ENCODE measurements at places on chromosomes 7 and 10.
A peak's percentile ranks its signal among the peaks of the same experiment; 100 is the strongest.

DNA sequence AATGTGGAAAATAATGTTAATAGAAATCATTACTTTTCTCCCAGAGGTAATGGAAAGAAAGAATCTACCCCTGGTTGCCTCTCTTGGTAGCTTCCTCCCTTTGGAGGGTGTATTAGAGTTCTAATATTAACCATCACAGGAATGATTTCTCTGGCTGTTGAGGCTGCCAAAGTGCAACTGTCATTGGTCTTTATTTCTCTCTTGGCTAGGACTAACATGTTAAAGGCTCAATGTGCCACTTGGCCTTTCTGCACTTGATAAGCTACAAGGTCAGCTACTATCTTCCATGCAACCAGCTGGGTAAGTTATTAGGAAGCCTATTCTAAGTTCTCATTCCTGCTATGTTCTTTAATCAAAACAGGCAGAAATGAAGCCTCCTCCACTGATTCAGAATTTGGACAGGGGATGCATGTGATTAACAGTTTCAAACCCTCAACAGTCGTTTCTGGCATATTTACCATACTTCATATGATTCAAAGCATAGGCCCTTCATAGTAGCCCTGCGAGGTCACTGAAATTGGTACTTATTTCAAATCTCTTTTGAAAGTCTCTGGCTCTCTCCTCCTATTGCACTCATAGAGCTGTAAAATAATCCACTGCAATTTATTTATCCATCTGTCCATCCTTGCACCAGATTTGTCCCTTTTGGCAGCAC, 645.0 kb downstream of the SORCS1 start:
- no peak for DNase-seq

DNA sequence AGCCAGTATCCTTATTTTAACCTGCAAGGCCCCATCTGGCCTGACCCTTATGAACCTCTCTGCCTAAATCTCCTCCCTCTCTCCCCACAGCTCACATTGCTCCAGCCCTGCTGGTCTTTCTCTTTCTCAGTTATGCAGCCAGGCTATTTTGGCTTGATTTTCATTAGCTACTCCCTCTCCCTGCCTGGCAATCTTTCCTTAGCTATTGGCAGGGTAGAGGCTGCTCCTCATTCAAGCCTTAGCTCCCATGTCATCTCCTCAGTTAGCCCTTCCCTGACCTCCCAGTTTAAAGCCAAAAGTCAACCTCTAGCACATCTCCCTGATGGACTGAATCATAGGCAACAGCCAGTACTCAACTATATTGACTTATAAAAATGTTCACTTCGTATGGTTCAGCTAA, 214.4 kb upstream of the CELF2 start:
- no peak for DNase-seq

DNA sequence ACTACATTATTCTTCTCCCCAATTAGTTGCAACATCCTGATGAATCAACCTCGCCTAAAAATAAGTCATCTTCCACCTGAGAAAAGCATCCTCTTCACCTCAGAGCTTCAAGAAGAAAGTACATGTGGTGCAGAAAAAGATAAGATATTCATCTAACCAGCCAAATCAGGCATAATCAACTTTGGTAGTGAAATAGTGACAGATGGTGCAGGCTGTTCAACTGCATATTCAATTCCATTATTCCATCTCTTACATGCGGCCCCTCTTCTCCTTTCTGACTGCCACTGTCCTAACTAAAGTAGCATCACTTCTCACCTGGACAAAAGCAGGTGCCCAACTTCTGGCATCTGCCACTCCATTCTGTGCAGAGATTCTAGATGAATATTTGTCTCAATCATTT, 148.4 kb upstream of the STEAP1 start:
- no peak for DNase-seq

DNA sequence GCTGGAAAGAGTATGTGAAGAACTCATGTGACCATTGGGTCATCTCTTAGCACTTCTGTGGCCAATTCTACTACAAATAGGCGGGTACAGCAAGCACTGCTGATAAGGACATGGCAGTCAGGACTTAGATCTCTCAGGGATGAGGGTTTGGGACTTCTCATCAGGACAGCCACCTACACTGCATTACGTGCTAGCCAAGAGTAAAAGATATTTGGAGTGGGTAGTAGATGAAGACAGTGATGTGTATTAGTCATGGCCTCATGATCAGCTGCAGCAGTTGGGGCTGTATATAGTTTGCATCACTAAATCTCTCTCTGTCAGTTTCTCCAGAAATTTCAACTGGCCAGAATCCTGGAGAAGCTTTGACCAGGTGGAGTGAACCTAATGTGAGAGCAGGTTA, 9.2 kb downstream of the TAS2R60 start:
- no peak for DNase-seq

DNA sequence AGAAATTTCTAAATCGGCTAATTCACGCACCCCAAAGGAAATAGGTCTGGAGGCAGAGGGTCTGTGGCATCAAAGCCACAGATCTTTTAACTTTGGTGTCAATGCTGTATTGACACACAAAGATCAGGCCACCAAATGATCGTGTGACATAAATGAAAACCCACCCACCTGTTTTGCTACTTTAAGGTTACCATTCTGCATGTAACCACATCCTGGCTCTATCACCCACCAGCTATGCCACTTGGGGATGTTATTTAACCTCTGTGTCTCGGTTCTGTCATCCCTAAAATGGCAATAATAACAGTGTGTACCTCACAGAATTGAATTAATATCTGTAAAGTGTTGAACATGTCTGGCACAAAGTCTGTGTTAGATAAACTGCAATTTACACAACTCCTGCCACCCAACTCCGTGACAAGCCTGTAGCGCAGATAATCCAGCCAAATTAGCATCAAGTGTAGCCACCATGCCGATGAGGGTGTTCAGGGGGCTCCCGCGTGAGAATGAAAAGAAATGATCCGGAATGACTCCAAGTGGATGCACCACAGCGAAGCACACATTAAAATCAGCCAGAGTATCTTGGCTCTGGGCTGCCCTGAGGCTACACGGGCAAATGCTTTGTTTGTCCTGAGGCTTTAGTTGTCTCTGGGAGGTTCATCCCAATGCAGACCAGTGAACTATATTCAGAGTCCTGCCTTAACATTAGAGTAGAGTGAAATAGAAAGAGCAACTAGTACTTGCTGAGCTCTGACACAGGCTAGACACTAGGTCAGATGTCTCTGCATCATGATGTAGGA, 158.4 kb upstream of the NEBL start:
- DNase-seq, result no peak

DNA sequence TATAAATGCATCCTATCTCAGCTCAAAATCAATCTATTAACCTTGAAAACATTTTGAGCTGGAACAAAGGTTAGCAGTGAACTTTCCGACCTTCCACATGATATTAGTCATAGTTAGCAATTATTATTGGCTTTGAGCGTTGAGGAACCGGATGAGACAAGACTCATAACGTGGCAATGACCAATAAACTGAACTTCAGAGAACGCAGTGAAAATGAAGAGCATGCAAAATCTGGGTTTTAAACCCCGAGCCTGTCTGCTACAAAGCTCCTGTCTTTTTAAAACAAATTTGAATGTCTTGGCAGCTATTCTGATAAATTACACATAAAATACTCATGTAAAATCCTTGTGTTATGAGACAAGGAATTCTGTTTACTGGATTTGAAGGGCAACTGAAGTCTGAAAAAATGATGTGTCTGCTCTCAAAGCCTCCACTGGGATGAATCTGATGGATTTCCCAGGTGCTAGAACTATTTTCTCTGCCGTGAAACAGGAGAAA, 74.7 kb upstream of the ITGB1 start:
- DNase-seq, result no peak

GRCh38 chr10:47261121-47261520, 38.9 kb upstream of the GDF10 start:
- peak; percentile 30 for DNase-seq

DNA sequence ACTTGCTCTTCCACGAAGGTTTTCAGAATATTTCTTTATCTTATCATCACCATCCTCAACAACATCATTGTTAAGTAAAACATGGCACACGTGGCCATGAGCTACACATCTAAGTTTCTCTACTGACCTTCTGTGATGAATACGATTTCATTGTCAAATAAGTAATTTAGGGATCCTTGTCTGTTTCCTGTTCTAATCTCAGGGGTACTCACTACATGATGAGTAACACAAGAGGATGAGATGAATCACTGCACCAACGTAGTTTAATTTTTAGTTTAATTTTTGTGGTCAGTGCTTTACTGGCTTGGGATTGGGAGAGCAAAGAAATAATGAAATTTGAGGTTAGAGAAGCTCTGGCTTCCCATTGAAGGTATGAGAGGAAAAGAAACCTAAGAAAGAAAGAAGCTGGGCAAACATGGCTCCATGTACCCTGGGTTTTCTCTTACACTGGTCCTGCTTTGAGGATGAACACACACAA, 461.9 kb upstream of the KLF6 start:
- no peak for DNase-seq

DNA sequence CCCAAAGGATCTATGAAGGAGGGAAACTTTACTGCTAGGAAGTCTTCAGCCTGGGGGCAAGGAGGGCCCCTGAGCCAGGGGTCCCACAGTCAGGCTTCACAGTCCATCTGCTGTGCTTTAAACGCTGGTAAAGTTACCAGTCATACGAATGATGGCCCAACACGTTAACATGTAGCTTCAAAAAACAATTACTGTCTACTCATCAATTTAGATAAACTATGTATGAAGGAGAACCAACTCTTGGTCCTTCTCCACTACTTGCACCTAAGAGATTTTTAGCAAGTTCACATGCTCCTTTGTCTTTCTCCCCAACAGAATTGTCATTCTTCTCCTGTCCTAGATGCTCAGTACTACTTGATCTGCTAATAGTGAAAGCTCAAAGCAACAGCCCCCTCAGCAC, 16.6 kb downstream of the JCAD start:
- no peak for DNase-seq

DNA sequence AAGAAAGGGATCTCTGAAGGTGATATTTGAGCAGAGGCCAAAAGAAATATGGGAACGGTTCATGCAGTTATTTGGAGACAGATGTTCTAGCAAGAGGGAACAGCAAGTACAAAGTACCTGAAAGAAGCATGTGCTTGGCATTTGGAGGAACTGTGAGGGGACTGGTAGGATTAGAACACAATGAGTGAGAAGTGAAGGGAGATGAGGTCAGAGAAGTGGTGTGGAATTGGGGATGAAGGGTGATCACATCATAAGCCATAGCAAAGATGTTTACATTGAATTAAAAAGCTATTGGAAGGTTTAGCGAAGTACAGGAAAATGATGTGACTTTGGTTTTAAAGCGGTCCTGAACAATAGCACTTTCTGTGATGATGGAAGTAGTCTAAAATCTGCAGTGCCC, 402.4 kb upstream of the LRGUK start:
- no peak for DNase-seq

- DNase-seq, result no peak
These were observed 55.8 kb downstream of the INPP5A start for GRCh38 chr10:132593389-132593788.

DNA sequence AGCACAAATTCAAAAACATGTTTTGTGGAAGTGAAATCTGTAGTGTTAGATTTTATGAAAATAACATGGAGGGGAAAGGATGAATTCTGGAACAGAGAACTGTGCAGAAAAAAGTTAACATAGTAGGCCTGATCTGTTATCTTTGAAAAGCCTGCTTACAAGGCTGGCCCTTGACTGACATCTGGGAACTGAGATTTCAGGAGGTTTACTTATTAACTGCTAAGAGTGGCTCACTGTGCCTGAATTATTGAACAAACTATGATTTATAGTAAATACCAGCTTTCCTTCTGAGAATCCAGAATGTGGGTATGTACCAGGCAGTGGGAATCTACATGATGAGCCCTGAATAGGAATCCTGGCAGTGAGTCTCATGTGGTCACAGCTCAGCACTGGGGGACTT, 30.5 kb downstream of the NSUN6 start:
- DNase-seq, result no peak

DNA sequence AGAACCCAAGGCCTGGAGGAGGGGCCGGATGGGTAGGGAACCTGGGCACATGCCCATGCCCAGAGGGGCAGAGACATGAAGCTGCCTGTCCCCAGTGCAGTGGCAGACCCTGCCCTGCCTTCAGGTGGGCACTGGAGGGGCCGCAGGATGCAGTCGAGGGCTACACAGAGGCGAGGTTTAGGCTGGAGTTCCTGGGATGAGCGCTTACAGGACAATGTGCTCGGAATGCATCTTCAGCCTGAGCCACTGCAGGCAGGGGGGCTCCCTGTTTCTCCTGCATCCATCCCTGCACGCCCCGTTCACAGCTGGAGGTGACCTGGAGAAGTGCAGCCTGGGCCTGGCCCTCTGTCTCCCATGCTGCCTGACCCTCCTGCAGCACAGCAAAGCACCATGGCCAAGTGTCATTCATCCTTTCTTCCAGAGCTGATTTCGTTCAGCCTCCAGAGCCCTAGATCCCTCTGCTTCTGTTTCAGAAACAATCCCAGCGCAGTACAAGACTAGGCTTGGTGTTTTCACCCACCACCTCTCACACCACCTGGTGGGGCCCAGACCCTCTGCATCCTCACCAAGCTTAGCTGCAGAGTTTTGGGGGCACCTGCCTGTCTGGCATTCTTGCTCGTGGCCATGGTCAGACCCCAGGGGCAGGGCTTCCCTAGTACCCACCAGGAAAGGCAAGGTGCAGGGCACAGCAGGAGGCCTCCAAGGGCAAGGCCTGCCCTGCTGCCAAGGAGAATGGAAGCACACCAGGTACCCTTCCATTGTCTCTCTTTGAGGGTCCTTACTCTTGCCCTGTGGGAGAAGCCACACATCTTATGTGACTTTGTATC, 311.9 kb downstream of the TCERG1L start:
- no peak for DNase-seq

DNA sequence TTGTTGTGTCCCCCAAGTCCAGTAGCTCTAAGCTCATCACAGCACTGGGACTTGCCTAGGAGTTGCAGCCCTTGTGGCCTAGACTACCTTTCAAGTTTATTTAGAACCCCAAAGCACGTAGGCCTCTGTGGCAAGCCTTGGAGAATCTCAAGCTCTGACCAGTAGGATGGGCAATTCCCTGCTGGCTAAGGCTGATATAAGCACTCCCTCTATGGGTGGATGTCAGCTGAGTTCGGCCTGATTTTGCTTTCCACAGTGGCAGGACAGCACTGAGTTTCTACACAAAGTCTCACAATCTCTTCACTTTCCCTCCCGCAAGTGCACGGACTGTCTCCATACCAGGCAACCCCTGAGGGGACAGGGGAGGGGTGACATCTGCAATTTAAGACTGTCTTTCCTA, 886.4 kb upstream of the LRRN3 start:
- no peak for DNase-seq

- DNase-seq, result no peak
These were observed 25.2 kb downstream of the OGDH start for GRCh38 chr7:44631458-44632115.

DNA sequence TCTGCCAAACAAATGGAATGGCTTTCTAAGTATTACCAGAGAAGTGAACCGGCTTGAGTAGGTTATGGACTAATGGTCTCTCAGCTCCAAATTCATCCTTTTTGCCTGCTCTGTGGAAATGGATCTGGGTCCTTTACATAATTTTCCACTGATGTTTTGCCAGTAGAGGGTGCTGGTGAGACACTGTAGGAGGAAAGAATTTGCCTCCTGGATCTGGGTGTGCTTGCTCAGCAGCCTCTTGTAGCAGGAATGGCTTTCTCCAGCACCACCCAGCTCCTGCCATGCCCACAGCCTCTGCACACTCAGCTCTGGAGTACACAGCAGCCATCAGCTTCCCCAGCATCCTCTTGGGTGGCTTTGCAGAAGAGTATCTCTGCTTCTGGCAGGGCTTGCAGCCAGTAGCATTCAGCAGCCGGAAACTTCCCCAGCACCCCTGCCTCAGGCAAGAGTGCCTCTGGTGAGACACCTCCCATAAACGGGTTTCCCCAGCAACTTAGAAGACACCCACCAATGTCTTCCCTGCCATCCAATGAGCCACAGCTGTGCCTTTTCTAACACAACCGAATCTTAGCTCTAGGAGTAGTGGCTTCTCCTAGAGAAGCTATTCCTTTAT, 235.0 kb upstream of the PLPP4 start:
- DNase-seq, result no peak

All from activated T-cell treated with anti-CD3 and anti-CD28 coated beads for 4 hours (primary cell).